ENCODE measurements at places on chromosomes 2 and 18.

DNA sequence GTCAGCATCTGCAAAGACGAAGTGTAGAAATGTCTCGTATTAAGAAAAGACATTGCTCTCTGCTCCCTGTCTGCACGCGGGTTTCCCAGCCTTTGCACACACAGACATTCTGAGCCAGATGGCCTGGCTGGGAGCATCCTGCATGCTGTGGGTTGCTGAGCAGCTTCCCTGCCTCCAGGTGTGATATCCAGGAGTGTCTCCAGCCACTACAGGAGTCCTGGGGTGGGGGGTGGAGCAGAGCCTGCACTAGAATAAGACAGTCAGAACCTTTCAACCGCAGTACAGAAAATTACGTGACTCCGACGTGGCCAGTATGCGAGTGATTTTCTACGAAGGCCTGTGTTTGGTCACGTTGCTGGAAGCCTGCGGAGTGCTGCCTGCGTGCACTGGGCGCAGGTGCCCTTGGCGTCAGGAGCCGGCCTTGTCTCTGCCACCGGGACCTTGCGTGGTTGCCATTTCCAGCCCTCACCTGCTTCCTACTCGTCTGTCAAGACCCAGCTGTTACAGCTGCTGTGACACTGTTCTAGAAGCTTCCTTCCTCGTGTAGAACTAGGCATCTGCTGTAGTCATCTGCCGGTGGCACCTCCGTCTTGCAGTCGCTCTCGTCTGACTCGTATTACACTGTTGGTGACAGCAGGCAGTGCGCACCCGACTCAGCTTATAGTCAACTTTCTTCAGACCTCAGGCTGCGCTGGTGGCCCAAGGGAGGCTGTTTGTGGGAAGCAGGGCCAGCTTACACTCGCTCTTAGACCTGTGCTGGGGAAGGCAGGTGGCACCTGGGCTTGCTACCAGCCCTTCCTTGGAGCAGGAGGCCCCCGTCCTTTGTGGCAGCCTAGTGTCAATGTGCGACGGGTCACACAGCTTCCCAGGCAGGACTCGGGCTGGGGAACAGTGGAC lies 11.2 kb downstream of the CTDP1 start:
- no peak for DNase-seq

- DNase-seq = no peak
Observed at GRCh38 chr2:70715071-70715985, 52.7 kb downstream of the ADD2 start.

- DNase-seq = no peak
Observed at GRCh38 chr2:223797037-223797436, 40.3 kb downstream of the AP1S3 start.

DNA sequence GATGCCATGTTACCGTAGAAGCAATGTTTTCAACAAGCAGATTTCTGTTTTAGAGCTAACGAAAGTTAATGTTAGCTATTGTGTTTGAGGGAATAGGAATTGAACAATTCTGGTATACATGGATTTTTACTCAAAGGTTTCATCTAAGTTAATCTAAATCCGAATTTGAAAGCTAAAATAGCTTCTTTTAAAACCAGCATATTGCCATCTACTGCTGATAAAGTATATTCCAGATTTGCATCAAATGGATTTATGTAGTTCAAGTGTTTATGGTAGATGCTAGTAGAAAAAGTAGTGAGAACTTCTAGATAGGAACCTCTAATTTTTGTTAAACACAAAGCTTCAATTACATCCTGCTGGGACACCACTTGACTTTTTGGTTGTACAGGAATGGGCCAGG lies 1569.5 kb upstream of the NXPH2 start:
- DNase-seq = no peak

GRCh38 chr2:19496646-19497045 lies 138.2 kb upstream of the OSR1 start:
- no peak for DNase-seq

DNA sequence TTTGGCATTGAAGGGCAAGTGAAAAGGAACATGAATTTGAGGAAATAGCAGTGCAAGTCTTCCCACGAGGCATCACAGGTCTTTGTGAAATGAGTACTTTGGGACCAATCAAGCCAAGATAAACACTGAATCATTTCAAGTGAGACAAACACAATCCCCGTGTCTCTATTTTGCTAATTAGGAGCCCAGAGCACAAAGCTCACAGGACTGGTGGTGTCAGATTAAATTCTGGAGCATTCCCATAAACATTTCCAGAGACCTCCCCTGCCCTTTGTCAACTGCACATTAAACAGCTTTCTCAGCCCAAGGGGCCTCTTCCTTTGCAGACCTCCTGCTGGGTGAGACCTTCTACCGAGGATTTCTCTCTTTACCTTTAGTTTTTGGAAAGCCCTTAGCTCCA lies 50.7 kb downstream of the DAPL1 start:
- no peak for DNase-seq

GRCh38 chr2:80040226-80040625 lies 264.3 kb downstream of the LRRTM1 start:
- DNase-seq = no peak

GRCh38 chr18:79540161-79540903 lies 139.3 kb upstream of the CTDP1 start:
- no peak for DNase-seq

GRCh38 chr2:233351423-233351822 lies 2.9 kb upstream of the DGKD start:
- no peak for DNase-seq
